ENCODE measurements at places on chromosomes 16 and 17. TPM values are rescaled to one million over a fixed set of nuclear protein-coding genes. Genes with fewer than 3 reads are reported as not detected.

Gene PLCG2
- 10.8 TPM for total RNA-seq

Gene NRN1L
- total RNA-seq = 1.1 TPM

Gene SDR42E1
- total RNA-seq = 0.33 TPM

Gene KRTAP4-4
- not detected for total RNA-seq

Gene KRTAP4-1
- total RNA-seq = not detected

Gene IQCK
- 15.5 TPM for total RNA-seq

Gene ZP2
- total RNA-seq = not detected

Gene MT1M
- 1.8 TPM for total RNA-seq

Gene LDHD
- 3.1 TPM for total RNA-seq

Gene ABCA9
- total RNA-seq = 0.05 TPM
